Thoracic aorta (tissue), 2 donors: ENCODE measurements at places on chromosomes 2 and 18. TPM values are rescaled to one million over a fixed set of nuclear protein-coding genes. Genes with fewer than 3 reads are reported as not detected.
A peak's percentile ranks its signal among the peaks of the same experiment; 100 is the strongest.

GRCh38 chr18:46462523-46462922, 194.5 kb downstream of the LOXHD1 start:
- no peak overlapping the region for H3K27ac ChIP-seq
- no peak for DNase-seq

DNA sequence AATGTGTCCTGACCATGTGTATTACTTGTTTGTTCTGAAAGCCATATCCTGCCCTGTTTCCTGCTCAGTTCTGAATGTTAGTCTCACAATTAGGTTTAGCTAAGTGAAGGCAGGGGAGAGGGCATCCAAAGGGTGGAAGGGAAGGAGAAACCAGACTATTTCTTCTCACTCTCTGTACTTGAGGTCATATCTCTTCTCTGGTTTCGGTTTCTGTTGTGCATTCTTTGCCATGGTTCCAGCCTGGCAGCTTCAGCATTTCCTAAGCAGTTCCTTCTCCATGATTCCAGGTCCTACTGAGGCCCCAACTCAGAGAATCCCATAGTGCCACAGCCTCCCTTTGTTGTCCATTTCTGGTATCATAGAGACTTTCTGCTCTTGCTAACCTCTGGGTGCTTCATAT, 40.3 kb upstream of the HNMT start:
- peak overlapping the region; percentile 14 for H3K4me3 ChIP-seq
- no peaks in the 10 kb centered on the region for H3K27me3 ChIP-seq
- H3K27ac ChIP-seq = no peak overlapping the region
- no peak for DNase-seq
- no peaks in the 10 kb centered on the region for H3K36me3 ChIP-seq
- peaks cover 6% of the 10 kb centered on the region for H3K4me1 ChIP-seq

DNA sequence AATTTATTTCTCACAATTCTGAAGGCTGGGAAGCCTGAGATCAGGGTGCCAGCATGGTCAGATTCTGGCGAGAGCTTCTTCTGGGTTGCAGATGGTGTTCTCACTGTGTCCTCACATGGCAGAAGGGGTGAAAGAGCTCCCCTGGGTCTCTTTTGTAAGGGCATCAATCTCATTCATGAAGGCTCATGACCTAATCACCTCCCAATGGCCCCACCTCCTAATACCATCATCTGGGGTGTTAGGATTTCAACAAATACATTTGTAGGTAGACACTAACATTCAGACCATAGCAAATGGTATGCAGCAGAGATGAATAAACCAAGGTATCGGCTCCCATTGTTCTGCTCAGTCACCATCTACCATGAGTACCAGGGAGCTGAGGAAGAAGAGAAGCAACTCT, 32.7 kb downstream of the YPEL5 start:
- no peaks in the 10 kb centered on the region for H3K36me3 ChIP-seq
- H3K4me1 ChIP-seq = no peaks in the 10 kb centered on the region
- DNase-seq = no peak
- no peak overlapping the region for H3K4me3 ChIP-seq

GRCh38 chr2:201930043-201930442, 103.6 kb upstream of the FZD7 start:
- no peak for DNase-seq
- no peaks in the 10 kb centered on the region for H3K4me1 ChIP-seq
- no peaks in the 10 kb centered on the region for H3K36me3 ChIP-seq

GRCh38 chr18:48616484-48617255, 77.8 kb downstream of the CTIF start:
- H3K27me3 ChIP-seq = no peaks in the 10 kb centered on the region
- H3K27ac ChIP-seq = no peak overlapping the region
- no peaks in the 10 kb centered on the region for H3K36me3 ChIP-seq
- no peak for DNase-seq
- no peak overlapping the region for H3K4me3 ChIP-seq
- H3K4me1 ChIP-seq = peaks cover 58% of the 10 kb centered on the region

GRCh38 chr2:215554689-215555498, 119.0 kb upstream of the FN1 start:
- no peaks in the 10 kb centered on the region for H3K36me3 ChIP-seq
- H3K4me1 ChIP-seq = no peaks in the 10 kb centered on the region
- no peak overlapping the region for H3K4me3 ChIP-seq
- no peak overlapping the region for H3K27ac ChIP-seq

DNA sequence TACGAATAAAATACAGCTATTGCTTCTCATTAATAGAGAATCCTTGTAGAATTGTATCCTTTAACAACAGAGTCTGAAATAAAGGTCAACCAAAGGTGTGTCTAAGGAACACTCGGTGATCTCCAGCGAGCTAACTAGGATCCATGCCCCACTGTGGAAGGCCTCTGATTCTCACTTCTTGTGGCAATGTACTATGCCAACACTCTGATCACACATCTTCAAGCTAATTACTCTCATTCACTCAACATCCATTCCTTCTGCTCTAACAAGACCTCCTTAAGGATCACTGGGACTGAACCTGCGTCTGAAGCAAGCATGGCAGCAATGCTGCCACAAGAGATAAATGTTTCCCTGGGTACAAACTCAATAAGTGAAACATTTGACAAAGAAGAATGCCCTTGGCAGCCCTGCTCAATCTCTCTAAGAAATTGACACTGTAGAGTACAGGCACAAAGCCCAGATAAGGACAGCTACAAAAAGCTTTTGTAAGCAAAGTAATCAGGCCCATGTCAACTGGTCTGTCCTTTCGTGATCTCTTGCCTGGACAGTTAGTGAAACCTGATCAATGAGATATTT, 74.6 kb upstream of the PARD3B start:
- H3K4me1 ChIP-seq = peaks cover 27% of the 10 kb centered on the region
- no peak overlapping the region for H3K4me3 ChIP-seq
- H3K27ac ChIP-seq = no peak overlapping the region

GRCh38 chr2:147782141-147782930, 62.5 kb upstream of the ACVR2A start:
- H3K4me1 ChIP-seq = no peaks in the 10 kb centered on the region
- no peak overlapping the region for H3K27ac ChIP-seq
- no peaks in the 10 kb centered on the region for H3K27me3 ChIP-seq
- H3K36me3 ChIP-seq = no peaks in the 10 kb centered on the region

- no peaks in the 10 kb centered on the region for H3K36me3 ChIP-seq
- H3K4me3 ChIP-seq = no peak overlapping the region
- H3K4me1 ChIP-seq = peaks cover 6% of the 10 kb centered on the region
- no peaks in the 10 kb centered on the region for H3K27me3 ChIP-seq
- no peak overlapping the region for H3K27ac ChIP-seq
Measured at GRCh38 chr2:215921895-215922294, 91.5 kb downstream of the MREG start.

DNA sequence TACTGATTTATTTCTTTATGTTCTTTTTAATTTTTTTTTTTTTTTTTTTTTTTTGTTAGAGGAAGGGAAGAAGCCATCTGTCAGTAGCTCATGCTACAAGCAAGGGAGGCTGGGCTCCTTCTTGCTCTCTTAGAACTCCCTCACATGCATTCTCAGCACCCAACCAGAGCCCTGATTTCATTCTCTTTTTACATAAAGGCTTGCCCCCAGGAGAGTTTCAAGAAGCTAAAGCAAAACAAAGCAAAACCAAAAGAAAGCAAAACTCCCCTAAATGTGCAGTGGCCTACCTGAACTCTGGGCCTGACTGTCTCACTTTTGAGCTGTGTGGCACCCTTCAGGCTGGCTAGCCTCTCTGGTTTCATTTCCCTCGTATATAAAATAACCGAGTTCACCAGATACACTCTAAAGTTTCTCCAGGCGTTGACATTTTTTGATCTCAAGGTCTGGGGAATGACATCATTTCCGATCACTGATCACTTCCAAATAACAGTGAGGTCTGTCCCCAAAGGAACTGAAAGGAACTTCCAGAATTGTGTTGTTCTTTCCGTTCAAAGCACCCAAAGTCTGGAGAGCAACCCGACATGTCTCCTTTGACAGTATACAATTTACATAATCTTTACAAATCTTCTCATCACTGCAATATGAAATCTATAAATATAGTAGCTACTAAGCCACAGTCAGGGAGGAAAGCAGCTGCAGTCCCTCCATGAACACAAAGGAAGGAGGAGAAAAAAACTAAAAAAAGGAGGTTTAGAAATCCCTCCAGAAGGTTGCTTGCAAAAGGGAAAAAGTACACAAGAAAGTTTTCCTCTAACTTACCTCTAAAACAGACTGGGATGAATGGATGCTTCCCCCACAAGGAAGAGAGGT, 145.6 kb upstream of the NCK2 start:
- H3K27me3 ChIP-seq = no peaks in the 10 kb centered on the region
- H3K27ac ChIP-seq = no peak overlapping the region
- DNase-seq = no peak
- H3K36me3 ChIP-seq = no peaks in the 10 kb centered on the region

GRCh38 chr2:5473635-5474034, 218.5 kb upstream of the SOX11 start:
- H3K27ac ChIP-seq = no peak overlapping the region
- no peak overlapping the region for H3K4me3 ChIP-seq
- no peaks in the 10 kb centered on the region for H3K36me3 ChIP-seq
- H3K27me3 ChIP-seq = no peaks in the 10 kb centered on the region
- no peak for DNase-seq

- H3K4me3 ChIP-seq = no peak overlapping the region
- H3K4me1 ChIP-seq = no peaks in the 10 kb centered on the region
- no peaks in the 10 kb centered on the region for H3K27me3 ChIP-seq
- DNase-seq = no peak
Measured at GRCh38 chr2:71174207-71174606, 43.8 kb downstream of the MPHOSPH10 start.

GRCh38 chr2:142930835-142931398, 53.5 kb downstream of the KYNU start:
- no peak for DNase-seq
- H3K36me3 ChIP-seq = no peaks in the 10 kb centered on the region
- H3K4me1 ChIP-seq = no peaks in the 10 kb centered on the region
- no peaks in the 10 kb centered on the region for H3K27me3 ChIP-seq
- no peak overlapping the region for H3K27ac ChIP-seq
- H3K4me3 ChIP-seq = no peak overlapping the region

DNA sequence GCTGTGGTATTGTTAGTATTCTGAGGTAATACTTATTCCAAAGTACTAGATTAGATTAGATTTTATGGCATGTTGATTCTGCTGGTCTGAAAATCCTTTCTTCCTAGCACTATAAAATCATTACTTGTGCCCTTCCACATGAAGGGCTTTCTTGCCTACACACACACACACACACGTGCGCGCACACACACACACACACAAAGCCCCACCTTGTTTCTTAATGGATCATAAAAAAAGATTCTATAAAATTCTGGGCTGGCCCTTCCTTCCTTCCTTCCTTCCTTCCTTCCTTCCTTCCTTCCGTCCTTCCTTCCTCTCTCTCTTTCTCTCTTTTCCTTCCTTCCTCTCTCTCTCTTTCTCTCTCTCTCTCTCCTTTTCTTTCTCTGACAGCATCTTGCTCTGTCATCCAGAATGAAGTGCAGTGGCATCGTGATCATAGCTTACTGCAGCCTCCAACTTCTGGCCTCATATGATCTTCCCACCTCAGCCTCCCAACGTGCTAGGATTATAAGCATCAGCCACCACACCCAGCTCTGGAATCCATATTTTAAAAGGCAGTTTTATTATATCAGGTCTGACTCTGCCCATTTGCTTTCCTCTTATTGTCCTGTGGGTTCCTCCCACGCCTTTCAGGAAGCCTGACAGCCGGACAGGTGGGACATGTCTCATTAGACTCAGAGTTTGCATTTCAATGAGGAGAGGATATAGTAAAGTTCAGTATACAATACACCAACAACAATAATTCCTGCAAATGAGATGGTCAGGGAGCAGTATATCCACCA, 321.1 kb downstream of the PIK3C3 start:
- H3K4me3 ChIP-seq = no peak overlapping the region
- H3K27ac ChIP-seq = no peak overlapping the region
- no peak for DNase-seq

GRCh38 chr2:101745711-101746694, 48.5 kb downstream of the MAP4K4 start:
- no peak overlapping the region for H3K4me3 ChIP-seq
- no peak for DNase-seq
- no peaks in the 10 kb centered on the region for H3K27me3 ChIP-seq
- H3K36me3 ChIP-seq = no peaks in the 10 kb centered on the region

- peaks cover 10% of the 10 kb centered on the region for H3K36me3 ChIP-seq
- peaks cover 25% of the 10 kb centered on the region for H3K4me1 ChIP-seq
- H3K4me3 ChIP-seq = no peak overlapping the region
- H3K27ac ChIP-seq = no peak overlapping the region
Measured at GRCh38 chr2:9336576-9337314, 86.6 kb downstream of the ITGB1BP1 start.

GRCh38 chr2:105924271-105924670, 179.6 kb downstream of the NCK2 start:
- H3K36me3 ChIP-seq = no peaks in the 10 kb centered on the region
- no peaks in the 10 kb centered on the region for H3K4me1 ChIP-seq
- no peak overlapping the region for H3K4me3 ChIP-seq
- no peak overlapping the region for H3K27ac ChIP-seq

DNA sequence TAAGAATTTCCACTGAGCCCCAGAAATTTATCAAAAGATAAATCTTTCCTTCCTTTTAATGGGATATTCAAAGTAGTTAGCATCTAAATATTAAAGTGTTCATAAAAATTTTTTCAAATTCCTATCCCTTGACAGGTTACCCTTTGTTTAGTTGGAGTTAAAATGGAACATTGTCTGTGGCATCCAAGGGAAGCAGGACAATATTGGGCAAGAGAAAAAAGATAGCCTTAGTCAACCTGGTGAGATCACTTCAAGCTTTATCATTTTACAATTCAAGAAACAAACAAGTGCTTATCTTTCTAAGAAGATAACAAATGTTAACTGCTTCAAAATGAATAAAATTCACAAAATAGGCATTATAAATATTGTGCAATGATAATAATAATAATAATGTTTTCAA, 21.7 kb downstream of the NR4A2 start:
- no peaks in the 10 kb centered on the region for H3K27me3 ChIP-seq
- H3K4me1 ChIP-seq = no peaks in the 10 kb centered on the region
- H3K27ac ChIP-seq = no peak overlapping the region
- H3K4me3 ChIP-seq = no peak overlapping the region
- H3K36me3 ChIP-seq = no peaks in the 10 kb centered on the region

DNA sequence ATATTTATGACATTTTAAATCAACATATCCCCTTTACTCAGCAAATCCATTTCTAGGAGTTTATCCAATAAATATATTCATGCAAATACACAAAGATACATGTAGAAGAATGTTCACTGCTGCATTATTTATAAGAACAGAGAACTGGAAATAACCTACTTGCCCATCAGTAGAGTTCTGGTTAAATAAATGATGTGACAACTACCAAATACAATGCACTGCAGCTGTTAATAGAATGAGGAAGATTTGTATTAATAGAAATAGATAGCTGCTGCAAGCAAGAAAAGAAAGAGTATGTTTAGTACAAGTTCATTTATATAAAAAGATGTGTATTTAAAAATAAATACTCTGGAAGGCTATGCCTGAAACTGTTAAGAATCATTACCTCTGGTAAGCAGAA, 49.3 kb upstream of the CSRNP3 start:
- H3K27me3 ChIP-seq = no peaks in the 10 kb centered on the region
- no peaks in the 10 kb centered on the region for H3K36me3 ChIP-seq
- DNase-seq = no peak
- H3K4me1 ChIP-seq = no peaks in the 10 kb centered on the region
- H3K27ac ChIP-seq = no peak overlapping the region

SH3BP4 gene
- 24.0 TPM for total RNA-seq

FASTKD1 gene
- total RNA-seq = 11.5 TPM

C2orf66 gene
- total RNA-seq = not detected

TIGD1 gene
- 3.1 TPM for total RNA-seq

EVA1A gene
- not detected for total RNA-seq

GPR45 gene
- total RNA-seq = not detected

ABCG5 gene
- total RNA-seq = not detected

TM4SF20 gene
- total RNA-seq = not detected

G6PC2 gene
- not detected for total RNA-seq

FTCDNL1 gene
- total RNA-seq = 3.4 TPM

CAPN13 gene
- not detected for total RNA-seq

ACOXL gene
- not detected for total RNA-seq
